ENCODE measurements at places on chromosomes 2 and 18.

DNA sequence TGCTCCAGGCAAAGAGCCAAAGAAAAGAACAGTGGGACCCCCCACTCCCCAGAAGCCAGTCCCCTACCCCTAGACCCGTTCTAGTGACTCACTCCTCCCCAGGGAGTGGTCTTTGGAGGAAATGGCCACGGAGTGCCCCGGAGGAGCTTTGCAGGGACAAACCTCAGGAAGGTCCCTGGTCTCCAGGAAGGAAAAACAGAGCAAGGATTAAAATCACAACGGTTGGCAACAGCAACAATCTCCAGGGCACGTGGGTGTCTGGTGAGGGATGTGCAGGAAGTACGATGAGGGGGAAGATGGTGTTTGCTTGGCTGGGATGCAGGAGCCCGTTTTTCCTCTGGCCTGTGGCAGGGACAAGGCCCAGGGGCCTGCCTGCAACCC lies 135.0 kb downstream of the SMAD2 start:
- DNase-seq = no peak

DNA sequence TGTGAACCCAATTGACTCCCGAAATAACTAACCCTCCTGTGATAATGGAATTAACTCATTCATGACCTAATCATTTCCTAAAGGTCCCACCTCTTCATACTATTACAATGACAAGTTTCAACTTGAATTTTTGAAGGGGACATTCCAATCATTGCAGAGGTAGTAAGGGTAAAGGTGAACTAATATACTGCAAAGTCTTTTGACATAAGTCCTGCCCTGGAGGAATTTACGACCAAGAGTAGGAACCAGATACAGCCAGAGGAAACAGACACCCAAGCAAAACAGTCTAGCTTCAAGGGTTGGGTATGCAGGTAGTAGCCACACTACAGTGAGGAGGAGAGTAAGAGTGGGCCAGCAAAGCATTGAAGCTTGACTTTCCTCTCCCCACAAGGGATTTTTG lies 1.2 kb upstream of the SRBD1 start:
- no peak for DNase-seq

DNA sequence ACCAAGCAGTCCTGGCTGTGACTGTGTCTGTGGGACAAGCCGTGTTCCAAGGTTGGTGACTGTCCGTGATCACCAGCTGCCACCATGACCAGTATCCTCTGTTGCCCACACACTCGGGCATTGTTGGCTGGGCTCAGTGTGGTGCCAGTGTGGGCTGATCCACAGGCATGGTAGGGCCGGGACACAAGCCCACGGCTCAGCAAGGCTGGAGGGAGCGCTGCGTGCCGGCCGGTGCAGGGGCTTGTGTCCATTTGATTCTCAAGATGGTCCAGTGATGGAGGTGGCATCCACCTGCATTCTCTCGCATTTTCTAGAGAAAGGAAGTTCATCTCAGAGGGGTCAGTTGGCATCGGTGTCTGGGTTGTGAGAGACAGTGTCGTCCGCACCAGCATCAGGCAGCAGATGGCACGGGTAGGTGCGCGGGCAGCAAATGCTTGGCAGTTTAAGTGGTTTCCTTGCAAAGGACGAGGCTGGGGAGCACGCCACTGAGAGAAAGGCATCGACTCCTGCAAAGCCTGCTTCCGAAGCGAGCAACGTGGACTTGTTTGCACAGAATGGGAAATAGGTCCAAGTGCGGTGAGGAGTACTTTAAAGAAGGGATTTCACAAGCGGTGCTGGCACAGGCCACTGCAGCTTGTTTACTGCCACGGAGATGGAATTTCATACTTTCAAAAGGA lies 20.9 kb downstream of the TWIST2 start:
- no peak for DNase-seq

DNA sequence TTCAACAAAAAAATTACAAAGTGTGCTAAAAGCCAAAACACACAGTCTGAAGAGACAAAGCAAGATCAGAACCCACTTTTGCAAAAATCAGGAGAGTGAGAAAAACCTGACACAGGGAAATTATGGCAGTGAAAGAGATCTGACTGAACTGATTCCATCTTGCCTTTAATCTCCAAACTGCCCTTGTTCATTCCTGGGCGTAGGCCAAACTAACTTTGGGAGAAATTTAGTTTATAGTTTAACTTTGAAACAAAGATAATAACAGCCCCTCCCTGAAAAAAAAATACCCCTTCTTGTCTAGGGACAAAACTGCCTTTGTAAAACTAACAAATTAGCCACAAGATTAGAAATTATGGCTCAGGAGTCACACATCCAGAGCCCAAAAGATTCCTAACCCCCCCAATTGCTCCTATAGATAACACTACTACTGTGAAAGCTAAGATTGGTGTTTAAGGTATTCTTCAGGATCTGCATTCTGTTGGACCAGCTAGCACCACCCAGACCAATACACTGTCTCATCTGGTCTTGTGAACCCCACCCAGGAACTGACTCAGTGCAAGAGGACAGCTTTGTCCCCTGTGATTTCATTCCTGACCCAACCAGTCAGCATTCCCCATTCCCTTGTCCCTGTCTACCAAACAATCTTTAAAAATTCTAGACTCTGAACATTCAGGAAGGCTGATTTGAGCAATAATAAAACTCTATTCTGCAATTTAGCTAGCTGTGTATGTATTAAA lies 226.1 kb upstream of the SH3BP4 start:
- DNase-seq = no peak

- no peak for DNase-seq
Measured at GRCh38 chr2:105428387-105429018, 29.7 kb upstream of the FHL2 start.

GRCh38 chr18:21629089-21629832 lies 17.1 kb downstream of the SNRPD1 start:
- no peak for DNase-seq

DNA sequence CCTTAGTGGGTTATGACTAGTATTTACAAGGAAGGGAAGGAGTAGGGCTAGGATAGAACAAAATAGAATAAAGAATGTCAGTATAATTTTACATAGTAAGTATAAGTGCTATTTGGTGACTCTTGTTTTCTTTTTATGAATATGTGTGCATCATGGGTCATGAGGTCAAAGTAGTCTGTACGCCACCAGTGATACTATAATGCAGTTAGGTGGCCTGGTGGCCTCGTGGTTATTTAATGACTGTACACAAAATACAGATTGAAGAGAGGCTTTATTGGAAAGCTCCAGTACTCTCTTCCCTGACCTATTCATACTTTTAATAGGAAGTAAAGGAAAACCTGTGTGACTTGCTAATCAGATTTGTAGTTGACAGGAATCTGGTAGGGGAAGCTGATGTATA lies 27.3 kb downstream of the CAB39 start:
- DNase-seq = no peak

GRCh38 chr2:219289537-219290361 lies 10.6 kb downstream of the DNAJB2 start:
- DNase-seq = no peak

GRCh38 chr18:3704556-3705344 lies 254.8 kb downstream of the TGIF1 start:
- DNase-seq = no peak

DNA sequence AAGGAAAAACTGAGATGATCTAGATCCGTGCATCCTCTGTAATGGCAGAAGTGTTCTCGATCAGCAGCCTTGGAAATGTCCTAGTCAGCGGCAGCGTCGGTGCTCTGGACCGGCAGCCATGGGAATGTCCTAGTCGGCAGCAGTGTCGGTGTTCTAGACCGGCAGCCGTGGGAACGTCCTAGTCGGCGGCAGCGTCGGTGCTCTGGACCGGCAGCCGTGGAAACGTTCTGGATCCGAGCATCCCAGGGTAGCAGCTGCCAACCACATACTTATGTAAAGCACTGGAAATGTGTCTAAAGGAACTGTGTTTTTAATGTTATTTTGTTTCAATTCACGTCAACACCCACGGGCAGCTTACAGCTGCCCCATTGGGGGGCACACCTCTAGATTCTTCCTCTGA lies 58.7 kb downstream of the GBX2 start:
- no peak for DNase-seq

DNA sequence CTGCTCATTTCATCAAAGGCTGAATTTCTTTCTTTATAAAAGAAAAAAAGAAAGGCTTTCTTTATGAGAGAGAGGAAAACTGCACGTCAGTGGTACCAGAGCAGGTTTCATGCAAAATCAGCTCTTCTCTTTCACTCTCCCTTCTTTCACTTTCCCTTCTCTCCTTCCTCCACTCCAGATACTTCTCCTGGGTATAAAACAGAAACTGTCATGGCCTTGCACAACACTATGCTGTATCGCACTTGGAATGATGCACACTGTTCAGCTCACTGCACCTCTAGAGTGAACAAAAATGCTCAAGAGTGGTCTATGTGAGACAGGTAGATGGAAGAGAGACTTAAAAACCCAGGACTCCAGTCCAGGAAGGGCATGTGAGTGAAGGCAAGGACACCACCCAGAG lies 73.8 kb downstream of the KLF7 start:
- no peak for DNase-seq

- DNase-seq = no peak
Measured at GRCh38 chr2:106011380-106011779, 182.7 kb downstream of the UXS1 start.

- no peak for DNase-seq
Measured at GRCh38 chr2:165839610-165840009, 45.6 kb upstream of the GALNT3 start.

GRCh38 chr2:234808907-234809306 lies 142.9 kb upstream of the SH3BP4 start:
- no peak for DNase-seq

DNA sequence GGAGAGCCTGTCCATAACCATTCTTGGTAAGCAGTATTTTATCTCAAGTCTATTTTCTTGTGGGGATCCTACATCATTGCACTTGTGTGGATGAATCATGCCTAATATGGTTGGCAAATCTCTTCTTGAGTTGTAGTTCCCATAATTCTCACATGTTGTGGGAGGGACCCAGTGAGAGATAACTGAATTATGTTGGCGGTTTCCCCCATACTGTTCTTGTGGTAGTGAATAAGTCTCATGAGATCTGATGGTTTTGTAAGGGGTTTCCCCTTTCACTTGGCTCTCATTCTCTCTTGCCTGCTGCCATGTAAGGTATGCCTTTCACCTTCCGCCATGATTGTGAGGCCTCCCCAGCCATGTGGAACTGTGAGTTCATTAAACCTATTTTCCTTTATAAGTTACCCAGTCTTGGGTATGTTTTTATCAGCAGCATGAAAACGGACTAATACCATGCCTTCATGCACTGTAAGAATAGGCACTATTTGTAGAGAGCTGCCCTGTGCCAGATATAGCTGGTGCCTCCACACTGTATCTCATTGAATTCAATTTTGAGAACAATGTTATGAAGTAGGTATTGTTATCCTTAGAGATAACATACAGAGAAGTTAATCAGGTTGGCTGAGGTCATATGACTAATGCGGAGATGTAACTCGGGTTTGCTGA lies 148.3 kb downstream of the PLCL1 start:
- DNase-seq = no peak

GRCh38 chr2:65053199-65053598 lies 3.0 kb upstream of the CEP68 start:
- DNase-seq = peak; percentile 46

DNA sequence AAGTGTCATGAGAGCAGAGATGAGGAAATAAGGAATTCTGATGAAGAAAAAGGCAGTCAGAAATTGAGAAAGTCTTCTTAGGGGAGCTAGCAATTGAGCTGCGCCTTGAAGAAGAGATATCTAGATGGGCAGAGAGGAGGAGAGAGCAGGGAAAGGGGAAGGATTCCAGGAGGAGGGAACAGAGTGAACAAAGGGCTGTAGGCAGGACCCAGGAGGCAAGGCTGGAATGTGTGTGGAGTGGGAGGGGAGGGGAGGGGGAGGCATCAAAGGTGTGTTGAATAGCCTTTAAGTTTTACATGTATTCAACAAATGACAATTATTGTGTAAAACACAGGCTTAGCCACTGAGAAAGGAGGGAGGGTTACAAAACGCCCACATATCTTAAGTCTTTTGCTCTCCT lies 164.5 kb downstream of the TDRD15 start:
- no peak for DNase-seq

DNA sequence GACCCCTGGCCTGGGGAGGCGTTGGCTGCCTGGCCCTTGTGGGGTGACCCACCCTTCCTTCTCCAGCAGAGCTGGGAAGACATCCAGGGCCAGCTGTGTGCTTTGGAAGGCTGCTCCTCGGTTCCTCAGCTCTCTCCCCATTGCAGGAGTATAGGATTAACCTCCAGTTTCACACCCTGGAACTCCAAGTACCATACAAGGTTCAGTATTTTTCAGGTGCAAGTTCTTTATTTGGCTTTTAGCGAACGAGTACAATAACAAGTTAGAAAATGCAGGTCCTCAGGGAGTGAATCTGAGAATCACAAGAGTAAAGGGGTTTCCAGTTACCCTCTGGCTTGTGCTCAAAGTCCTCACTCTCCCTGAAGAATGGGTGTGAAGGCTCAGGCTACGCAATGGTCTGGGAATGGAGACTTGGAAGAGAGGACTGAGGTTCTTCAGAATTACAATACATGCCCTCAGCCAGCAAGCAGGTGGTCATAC lies 101.2 kb downstream of the APOB start:
- no peak for DNase-seq

- DNase-seq = no peak
Measured at GRCh38 chr2:209471037-209471436, 47.2 kb downstream of the MAP2 start.

- DNase-seq = no peak
Measured at GRCh38 chr2:102737431-102737830, 24.4 kb upstream of the TMEM182 start.

DNA sequence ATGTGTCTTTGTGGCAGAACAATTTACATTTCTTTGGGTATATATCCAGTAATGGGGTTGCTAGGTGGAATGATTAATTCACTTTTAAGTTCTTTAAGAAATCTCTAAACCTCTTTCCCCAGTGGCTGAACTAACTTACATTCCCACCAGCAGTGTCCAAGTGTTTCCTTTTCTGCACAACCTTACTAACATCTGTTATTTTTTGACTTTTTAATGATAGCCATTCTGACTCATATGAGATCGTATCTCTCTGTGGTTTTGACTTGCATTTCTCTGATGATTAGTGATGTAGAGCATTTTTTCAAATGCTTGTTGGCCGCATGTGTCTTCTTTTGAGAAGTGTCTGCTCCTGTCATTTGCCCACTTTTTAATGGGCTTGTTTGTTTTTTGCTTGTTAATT lies 43.1 kb upstream of the PTH2R start:
- peak; percentile 65 for DNase-seq

- DNase-seq = no peak
Measured at GRCh38 chr2:222722327-222722946, 51.0 kb downstream of the MOGAT1 start.

DNA sequence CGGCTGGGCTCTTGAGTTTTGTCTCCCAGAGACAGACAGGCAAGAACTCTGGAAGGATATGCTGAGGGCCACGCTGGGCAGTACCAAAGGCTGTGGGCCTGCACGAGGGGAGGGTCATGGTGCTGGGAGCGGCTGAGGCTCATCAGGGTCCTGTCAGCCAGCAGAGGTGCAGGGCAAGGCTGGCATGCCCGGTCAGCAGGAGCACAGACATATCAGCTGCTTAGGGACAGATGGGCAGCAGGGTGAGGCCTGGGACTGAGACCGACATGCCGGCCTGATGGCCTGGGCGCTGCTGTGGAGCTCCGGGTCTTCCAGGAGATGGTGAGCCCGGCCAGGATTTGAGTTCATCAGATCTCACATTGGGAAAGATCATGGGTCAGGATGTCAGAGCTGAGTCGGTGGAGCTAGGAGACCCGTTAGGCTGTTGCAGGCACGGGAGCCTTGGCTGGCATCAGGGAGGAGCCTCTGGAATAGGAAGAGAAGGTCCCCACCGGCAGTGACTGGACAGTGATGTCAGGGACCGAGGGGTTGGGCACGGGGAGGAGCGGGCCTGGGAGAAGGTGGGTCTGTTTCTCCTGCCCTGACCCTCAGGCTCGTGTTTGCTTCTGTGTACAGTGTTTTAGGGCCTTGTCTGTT lies 18.8 kb downstream of the CNDP2 start:
- no peak for DNase-seq
